ENCODE measurements at places on chromosomes 5 and 9.

DNA sequence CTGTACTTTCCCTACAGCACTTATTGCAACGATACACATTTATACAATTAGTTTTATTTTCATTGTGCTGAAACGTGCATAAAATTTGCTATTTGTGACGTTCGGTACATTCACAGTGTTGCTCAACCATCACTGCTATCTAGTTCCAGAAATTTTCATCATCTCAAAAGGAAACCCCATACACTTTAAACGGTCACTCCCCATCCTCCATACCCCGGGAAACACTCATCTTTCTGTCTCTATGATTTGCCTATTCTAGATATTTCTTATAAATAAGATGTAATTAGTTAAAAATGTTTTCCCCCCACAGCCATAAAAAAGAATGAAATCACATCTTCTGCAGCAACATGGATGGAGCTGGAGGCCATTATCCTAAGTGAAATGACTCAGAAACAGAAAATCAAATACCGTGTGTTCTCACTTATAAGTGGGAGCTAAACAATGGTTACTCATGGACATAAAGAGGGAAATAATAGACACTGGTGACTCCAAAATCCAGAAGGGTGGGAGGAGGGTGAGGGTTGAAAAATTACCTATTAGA is 40.2 kb upstream of the TEX48 start:
- DNase-seq: no peak

- no peak for DNase-seq
These were observed 11.4 kb upstream of the ANKRD33B start for GRCh38 chr5:10552183-10553143.

DNA sequence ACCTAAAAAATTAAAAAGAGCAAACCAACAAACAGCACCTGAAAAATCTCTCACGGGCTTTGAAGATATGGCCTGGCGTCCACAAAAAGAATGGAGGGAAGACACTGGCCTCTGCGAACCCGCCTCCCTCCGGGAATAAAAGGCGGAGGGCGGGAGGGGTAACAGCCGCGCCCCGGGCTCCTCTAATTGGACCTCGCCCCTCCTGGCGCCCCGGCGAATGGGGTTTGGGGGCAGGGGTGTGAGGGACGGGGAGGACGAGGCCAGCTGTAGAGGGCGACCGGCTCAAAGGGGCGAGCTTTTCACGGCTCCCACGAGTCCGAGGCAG is 753 bp downstream of the FANCC start:
- DNase-seq: peak; percentile 75

DNA sequence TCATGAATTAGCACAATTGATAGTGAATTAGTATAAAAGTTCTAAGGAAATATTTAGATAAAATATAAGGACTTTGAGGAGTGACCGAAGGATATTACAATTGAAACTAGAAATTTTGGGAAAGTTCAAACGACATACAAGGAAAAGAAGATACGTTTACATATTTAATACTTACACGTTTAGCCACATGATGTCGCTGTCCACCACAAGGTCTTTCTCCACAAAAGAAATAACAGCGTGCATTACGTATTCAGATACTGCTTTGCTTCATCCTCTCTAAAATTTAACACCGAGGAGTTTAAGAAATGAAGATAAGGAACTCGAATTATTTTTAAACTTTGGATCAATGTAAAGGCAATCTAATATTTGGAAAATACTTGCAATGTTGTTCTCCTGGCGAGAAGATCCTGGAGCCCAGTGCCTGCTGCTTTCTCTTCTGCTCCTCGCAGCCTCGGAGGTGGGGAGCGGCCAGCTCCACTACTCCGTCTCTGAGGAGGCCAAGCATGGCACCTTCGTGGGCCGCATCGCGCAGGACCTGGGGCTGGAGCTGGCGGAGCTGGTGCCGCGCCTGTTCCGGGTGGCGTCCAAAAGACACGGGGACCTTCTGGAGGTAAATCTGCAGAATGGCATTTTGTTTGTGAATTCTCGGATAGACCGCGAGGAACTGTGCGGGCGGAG is at the start of gene PCDHA3:
PCDHA3 (plus strand) TSS at position 242 of the 678 bp plus-strand sequence.
- DNase-seq: no peak

DNA sequence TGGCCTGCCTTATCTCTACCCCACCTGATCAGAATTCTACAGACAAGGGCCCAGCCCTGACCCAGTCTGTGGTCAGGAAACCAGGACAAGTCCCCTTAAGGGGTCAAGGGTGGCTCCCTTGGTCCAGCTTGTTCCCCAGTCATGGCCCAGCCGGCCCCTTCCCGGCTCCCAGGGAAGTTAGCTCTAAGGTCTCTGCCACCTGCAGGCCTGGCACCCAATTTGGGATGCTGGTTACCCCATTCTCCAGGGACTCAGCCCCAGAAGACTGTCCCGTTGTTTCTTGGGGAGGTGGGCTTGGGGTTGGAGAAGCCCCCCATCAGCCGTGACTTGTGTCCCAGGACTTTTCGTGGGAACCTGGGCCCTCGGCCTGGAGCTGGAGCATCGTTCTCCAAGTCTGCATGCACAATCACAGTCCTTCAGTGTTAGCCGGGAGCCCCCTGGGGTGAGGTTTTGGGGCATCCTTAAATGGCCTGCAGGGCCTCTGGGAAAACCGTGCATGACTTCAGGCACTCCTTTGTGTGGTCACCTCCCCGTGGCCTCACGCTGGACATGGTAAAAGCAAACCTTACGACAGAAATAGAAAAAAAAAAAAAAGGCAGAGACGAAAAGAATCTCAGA is 150.8 kb upstream of the PHYKPL start:
- no peak for DNase-seq

DNA sequence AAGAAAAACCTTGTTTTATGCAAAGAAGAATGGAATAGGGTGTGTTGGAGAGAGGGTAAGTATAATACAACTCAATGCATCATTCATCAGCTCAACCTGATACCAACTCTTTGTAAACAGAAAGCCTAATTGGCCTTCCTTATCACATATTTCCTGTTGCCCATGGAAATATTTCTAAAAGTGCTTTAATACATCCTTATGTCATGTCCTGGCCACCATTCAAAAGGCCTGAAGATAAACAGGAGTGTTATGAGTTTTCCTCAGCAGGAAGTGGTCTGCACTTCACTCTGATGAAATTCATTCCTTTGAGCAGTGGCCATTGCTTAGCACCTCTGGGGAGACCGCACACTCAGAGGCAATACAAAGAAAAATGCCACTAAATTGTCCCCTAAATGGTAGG is 511.2 kb downstream of the SEMA5A start:
- no peak for DNase-seq

Measured in neural crest cell (in vitro differentiated cells).